ENCODE measurements at places on chromosomes 5 and 9. TPM values are rescaled to one million over a fixed set of nuclear protein-coding genes. Genes with fewer than 3 reads are reported as not detected.

Gene RNF14
- polyA plus RNA-seq, result 41.8 TPM

Gene GAS1
- 63.8 TPM for polyA plus RNA-seq

Gene CDKN2A
- polyA plus RNA-seq, result not detected

Gene SPATA31C1
- not detected for polyA plus RNA-seq

Gene C9orf153
- polyA plus RNA-seq, result 0.22 TPM

Gene PSAT1
- 35.1 TPM for polyA plus RNA-seq

Gene OBP2A
- not detected for polyA plus RNA-seq

Gene IFNA14
- polyA plus RNA-seq, result not detected

Gene FBP2
- polyA plus RNA-seq, result 86.4 TPM

Gene SLC36A2
- 0.49 TPM for polyA plus RNA-seq

GRCh38 chr5:42982107-42982622 is 58.0 kb downstream of the ANXA2R start:
- DNase-seq, result no peak

DNA sequence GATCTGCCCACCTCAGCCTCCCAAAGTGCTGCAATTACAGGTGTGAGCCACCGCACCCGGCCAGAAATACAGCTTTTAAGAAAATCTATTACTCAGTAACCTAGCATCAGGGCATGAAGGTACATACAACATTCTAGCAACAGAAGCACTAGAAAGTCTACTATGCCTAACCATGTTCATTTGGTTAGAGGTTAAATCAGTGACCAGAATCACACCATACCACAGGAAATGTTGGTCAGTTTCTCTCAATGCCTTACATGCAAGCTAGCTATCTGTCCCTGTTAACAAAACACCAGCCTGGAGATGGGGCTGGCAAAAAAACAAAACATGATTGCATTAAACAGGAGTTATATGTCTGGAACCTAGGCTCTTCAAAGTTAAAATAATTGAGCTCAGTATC is 104.1 kb downstream of the STRBP start:
- no peak for DNase-seq

GRCh38 chr9:19782005-19782404 is 6.8 kb downstream of the SLC24A2 start:
- DNase-seq, result no peak

- no peak for DNase-seq
Measured at GRCh38 chr9:37798677-37799076, 1.9 kb upstream of the DCAF10 start.

DNA sequence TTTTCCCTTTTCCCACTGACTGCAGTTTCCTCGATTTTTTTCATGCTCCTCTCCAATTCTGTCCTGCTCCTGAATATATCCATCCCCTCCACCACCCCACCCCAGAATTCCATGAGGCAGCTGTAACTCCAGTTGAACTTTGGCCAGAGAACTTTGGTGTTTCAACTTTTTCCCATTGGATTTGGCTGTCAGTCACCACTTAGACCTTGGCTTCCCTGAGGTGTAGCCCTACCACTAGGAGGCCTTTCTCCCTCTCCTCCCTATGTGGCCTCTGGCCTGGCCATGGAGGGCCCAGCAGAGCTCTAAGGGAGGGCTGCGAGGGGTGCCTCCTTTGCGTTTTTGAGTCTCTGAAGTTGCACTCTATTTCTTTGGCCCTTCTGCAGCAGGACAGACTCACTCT is 261.3 kb downstream of the PIK3R1 start:
- DNase-seq, result no peak

GRCh38 chr9:133773889-133774655 is 35.9 kb upstream of the SARDH start:
- no peak for DNase-seq

- no peak for DNase-seq
Measured at GRCh38 chr5:170334626-170335025, 37.0 kb upstream of the LCP2 start.

- DNase-seq, result peak; percentile 71
Measured at GRCh38 chr5:95861221-95861863, 38.8 kb upstream of the GLRX start.

DNA sequence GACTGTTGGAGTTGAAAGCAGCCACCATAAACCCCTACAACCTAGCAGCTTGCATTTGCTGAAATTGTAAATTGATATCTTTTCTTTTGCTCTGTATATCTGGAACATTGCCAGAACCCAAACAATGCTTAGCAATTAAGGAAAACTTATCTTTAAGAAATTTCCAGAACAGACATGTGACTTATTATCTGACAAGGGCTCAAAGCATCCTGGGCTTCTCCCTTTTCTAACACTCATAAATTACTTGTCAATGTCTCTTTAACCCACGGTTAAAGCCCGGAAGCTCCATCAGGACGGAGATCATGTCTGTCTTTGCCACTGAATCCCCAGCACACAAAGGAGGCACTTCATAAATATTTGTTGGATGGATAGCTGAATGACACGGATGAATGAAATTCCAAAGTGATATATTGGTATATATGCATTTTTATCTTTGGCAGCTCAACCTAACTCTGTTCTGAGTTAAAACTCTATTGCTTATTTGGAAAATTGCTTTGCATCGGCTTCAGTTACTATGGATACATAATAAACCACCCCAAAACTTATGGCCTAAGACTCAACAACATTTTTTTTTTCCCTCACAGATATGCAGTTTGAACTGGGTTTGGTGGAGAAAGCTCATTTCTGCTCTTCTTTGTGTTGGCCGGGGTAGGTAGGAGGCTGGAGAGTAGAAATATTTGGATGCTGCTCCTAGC is 103.1 kb upstream of the CLINT1 start:
- no peak for DNase-seq

DNA sequence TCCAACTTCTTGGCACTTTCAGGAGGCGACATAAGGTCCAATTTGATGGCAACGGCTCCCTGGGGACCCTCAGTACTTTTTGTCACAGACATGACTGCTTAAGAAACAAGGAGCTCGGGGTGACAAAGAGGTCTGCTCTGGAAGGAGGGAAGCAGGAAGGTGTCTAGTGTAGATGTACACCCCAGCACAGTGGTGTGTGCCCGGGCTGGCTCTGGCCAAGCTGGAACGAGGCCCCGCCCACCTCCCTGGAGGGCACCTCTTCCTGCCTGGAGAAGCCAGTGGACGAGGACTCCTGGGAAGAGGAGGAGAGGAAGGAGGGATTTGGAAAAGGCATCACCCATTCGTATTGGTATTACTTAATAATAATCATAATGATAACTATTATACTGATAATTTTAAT is at the start of gene SLC36A2:
SLC36A2 (minus strand) TSS at position 191 of the 400 bp plus-strand sequence; CDS start at position 92, 99 bp downstream.
- no peak for DNase-seq

GRCh38 chr5:155270725-155271124 is 257.2 kb downstream of the KIF4B start:
- no peak for DNase-seq

GRCh38 chr9:565528-565927 is 276.0 kb upstream of the DMRT1 start:
- DNase-seq, result no peak

- no peak for DNase-seq
Measured at GRCh38 chr5:32428426-32428825, 16.1 kb downstream of the ZFR start.

- DNase-seq, result no peak
Measured at GRCh38 chr5:154466671-154467070, 11.4 kb downstream of the HAND1 start.

DNA sequence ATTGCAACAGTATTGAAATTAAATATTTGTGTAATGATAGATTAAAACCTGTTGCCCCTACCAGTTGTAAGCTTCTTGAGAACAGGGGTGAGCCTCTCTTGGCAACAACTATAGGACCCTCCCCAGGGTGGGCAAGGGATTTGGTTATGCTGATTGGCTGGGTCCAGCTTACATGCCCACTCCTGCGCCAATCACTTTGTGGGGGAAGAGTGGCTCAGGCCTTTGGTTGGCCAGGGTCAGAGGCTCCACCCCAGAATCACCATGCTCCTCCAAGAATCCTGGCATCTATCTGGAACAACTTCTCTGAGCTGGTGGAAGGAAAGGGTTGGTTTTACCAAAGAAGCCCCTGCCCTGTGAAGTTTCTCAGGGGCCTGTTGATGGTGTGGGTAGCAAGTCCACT is 8.6 kb upstream of the PITX1 start:
- DNase-seq, result no peak

DNA sequence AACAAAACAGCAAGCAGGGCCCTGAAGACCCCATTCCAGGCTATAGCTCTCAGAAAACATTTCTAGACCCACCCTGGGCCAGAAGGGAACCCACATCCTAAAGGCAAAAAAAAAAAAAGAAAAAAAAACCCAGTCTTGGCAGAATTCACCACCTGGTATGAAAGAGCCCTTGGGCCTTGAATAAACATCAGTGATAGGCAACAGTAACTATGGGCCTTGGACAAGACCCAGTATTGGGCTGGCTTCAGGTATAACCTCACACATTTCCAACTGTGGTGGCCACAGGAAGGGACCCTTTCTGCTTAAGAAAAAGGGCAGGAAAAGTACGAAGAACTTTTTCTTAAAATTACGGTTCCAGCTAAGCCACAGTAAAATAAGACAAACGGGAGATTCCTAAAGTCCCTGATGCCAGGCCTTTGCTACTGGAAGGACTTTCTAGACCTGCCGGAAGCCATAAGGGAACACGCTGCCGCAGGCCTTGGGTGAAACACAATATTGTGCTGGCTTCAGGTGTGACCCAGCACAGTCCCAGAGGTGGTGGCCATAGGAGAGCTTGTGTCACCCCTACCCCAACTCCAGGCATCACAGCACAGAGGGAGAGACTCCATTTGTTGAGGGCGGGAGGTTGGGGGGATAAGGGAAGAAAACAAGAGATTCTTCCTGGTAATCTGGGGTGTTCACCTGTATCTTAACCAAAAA is 505.2 kb upstream of the RGMB start:
- DNase-seq, result no peak

DNA sequence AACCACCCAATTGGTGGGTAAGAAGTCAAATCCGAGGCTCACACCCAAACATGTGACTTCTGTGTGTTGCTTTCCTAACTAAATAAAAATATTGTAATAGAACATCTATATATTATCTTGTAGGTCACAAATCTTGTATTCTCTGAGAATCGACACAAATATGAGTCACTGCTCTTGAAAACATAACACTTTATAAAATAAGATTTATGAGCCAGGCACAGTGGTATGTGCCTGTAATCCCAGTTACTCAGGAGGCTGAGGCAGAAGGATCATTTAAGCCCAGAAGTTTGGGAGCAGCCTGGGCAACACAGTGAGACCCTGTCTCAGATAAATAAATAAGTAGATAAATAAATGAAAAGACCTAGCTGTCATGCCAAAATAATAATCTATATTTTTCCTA is 624.1 kb downstream of the ANXA1 start:
- DNase-seq, result no peak

GRCh38 chr9:95815133-95815532 is 60.4 kb upstream of the ERCC6L2 start:
- no peak for DNase-seq

- DNase-seq, result no peak
Measured at GRCh38 chr5:39485079-39485478, 60.3 kb upstream of the DAB2 start.

DNA sequence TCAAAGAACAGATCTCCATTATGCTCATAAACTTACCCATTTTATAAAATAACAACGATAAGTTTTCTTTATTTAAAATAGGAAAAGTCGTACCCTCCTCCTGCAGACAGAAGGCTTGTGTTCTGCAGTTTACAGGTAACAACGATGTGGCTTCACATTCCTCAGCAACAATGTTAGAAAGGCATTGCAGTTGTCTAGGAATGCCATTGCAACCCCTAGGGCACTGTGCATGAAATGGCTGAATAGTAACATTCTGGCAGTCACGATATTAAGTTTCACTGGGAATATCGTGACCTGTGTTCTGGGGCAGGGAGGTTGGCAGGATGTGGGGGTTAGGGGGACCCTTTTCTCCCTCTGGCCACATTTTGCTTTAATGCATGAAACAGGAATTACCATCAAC is 331.9 kb downstream of the DEPDC1B start:
- DNase-seq, result no peak

- DNase-seq, result no peak
Measured at GRCh38 chr5:142864290-142865260, 94.4 kb downstream of the ARHGAP26 start.

- DNase-seq, result no peak
Measured at GRCh38 chr5:3041001-3041400, 289.5 kb upstream of the IRX2 start.

DNA sequence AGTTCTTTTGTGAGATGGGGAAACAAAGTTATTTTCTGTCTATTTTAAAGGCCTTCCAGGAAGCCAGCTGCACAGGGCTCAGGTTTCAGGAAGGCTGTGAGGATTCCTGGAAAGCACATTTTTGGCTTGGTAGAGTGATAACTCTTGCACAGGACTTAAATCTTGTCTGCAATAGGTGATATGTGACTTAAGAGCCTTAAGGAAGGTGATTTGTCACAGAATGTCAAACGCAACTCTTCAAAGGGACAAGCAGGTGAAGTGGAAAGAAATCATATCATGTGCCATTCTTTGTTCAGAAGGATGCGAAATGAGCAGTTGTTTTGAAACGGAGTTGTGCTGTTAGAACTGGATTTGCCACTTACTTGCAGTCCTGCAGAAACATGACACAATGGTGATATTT is 459.3 kb downstream of the MAT2B start:
- peak; percentile 53 for DNase-seq

Measured in hindlimb muscle (tissue), 1 donor.